Activated T-cell treated with anti-CD3 and anti-CD28 coated beads, Interleukin-2, amount 50 U/mL, for 4 hours (primary cell): ENCODE measurements at places on chromosomes 11 and 22. TPM values are rescaled to one million over a fixed set of nuclear protein-coding genes. Genes with fewer than 3 reads are reported as not detected.

DNA sequence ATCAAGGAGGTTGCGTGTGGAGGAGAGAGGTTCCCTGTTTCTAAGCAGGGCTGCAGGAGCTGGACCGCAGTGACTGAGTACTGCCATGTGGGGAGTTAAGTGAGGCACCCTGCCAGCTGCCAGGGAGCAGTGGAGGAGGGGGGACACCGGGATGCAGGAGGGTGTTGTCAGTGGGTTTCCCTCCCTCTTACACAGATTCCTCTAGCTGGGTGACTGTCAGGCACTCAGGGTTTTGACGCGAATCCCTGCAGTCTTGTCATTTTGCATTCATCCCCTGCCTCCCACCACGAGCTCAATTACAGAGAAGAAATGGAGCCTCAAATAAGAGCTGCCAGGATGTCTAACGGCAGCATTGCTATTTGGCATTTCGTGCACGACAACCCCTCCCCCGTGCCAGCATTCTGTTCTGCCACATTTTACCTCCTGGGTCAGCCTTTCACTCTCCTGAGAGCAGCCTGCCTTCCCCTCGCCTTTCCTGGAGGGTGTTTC is 119.8 kb upstream of the SORL1-AS1 start:
- DNase-seq, result no peak

DNA sequence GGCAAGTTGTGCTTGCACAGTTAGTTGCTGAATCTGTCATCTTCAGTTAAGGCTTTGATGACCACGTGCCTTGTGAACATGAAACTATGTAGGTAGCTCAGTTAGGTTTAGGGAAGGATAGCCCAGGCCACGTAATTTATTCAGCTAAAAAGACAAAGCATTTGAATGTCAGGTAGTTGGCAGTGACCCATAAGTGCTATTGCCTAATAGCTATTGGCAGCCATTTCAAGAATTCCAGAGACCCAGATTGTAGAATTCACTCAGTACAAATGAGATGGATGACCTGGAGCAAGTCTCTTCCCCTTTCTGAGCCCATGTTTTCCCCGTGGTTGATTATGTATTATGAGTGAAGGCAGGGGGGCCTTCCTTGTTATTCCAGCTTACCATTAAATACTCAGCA is 265.3 kb upstream of the ANO5 start:
- no peak for DNase-seq

DNA sequence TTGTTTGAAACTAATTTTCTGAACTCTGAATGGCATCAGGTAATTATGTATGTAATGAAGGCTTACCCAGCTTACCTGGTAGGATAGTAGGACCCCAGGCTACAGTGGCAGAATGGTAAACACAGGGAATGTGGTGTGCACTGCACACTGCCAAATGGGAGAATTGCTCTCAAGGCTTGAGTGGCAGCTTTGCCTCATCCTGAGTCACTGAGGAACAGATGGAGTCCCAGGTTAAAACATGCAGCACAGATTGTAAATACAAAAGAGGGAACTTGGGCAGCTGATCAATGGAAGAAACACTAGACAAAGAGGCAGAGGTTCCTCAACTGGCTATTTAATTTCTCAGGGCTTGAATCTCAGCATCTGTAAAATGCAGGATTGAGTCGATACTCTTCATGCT is 24.4 kb downstream of the GPR83 start:
- DNase-seq, result no peak

- DNase-seq, result no peak
These were observed 511.1 kb downstream of the SOX6 start for GRCh38 chr11:15845261-15845660.

DNA sequence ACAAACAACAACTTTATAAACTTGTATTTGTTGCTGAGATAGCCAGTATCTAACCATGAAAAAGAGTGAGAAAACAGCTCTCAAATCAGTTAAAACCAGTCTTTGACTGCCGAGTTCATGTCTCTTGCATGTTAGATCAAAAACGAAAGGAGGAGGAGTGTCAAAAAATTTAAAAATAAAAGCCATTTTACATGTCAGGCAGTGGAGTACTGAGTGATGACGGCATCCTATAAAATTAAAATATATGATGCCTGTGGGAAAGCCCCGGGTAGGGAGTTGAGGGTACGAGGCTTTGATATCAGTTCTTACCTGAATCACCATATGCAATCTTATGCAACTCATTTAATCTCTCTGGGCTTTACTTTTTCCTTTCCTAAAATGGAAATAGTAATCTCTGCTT is 117.3 kb downstream of the ETS1 start:
- DNase-seq, result no peak

DNA sequence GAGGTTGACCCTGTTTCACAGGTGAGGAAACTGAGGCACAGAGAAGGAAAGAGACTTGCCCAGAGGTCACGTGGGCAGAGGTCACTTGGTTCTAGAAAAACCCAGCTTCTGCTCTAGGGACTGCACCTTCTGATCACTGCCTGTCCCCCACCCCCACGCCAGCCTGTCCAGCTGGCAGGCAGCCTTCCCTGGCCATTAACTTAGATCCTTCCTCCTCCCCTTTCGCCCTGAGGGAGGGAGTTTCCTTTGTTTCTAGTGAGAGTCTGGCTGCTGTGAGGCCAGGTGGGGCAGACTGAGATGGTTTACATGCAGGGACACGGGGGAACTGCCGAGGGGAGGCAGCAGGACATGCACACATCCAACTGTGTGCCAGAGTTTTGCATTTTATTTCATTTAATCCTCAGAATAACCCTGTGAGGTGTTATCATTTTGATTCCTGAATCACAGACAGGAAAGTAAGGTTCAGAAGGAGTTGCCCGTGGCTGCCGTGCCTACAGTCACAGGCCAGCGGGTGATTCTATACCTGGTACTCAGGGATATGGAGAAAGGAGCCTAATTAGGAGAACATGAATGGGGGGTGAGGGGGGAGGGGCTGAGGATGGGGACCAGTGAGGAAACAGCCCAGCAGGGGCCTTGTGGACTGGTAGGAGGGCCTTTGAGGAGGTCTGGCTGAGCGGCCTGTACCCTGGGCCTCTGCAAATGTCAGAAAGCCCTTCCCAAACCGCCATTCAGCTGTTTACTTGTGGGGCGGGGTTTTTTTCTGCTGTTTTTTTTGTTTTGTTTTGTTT is 3.4 kb downstream of the FAM83F start:
- no peak for DNase-seq

DNA sequence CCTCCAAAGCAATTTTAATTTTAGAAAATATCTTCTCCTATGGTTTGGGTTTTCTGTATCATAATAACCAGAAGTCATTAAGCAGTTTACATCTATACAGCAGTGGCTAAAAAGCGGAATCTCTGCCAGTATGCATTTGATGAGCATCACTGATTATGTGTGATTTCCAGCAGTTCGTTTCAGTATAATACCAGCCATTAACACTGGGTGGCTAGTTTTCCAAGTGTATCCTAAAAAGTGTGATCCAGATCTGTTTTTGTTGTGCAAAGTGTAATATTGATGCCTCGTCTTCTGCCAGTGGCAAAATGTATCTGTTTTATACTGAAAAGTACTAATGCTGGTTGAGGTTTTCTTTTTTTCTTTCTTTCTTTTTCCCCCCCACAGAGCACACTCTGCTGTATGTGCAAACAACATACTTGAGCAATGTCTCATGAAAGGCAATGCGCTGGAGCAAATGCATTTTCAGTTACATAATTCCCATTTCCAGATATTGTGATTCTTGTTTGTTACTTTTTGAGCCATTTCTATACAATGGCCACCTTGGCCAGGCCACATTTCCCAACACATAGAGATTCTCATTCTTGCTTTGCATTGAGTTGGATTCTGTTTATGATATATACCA is 64.2 kb downstream of the SLC36A4 start:
- no peak for DNase-seq

DNA sequence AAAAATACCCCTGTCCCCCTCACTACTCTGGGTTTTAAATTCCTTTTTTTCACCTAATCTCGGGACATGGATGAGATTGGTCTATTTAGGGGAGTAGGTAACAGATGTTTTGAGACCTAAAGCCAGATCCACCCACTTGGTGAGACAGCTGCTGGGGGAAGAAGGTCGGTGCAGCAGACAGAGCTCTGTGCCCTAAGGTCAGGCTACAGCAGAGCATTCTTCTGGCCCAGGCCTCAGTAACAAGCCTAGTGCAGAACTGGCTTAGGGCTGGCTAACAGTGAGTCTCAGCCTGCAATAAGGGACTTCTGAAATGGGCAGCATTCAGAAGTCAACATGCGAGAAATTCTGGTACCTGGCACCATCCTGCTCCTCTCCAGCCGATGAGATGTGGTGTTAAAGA is 444.9 kb upstream of the KIRREL3 start:
- no peak for DNase-seq

The OSM gene
- total RNA-seq, result 18.4 TPM

The GPHA2 gene
- total RNA-seq, result not detected

The OR6A2 gene
- total RNA-seq, result not detected
